ENCODE measurements at places on chromosomes 16 and 17.
A peak's percentile ranks its signal among the peaks of the same experiment; 100 is the strongest.

GRCh38 chr17:13594310-13594709 is 7.4 kb downstream of the HS3ST3A1 start:
- DNase-seq = no peak

DNA sequence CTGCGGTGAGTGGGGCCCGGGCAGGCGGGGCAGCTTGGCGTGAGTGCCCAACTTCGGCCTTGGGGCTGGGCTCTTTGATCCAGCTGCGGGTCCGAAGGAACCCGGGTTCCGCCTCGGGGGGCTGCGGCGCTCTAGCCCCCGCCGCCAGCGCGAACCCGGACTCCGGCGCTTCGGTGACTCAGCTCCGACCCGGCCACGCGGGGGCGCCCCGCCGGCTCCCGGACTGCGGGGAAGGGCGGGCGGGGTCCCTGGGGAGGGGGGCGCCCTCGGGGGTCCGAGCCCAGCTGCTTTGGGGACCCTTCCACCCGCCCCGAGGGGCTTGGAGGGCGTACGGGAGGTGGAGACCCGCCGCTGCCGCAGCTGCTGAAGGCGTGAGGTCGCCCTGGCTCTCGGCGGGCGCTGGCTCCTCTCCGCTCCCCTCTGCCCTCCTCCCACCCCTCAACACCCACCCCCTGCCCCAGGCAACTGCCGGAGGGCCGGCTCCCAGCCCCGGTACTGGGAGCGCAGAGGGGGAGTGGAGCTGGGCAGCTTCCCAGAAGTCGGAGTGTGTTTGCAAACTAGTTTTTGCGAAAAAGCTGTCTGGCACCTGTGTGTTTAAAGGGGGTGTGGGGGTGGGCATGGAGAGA is 516 bp downstream of the CPNE2 start:
- peak; percentile 74 for DNase-seq

DNA sequence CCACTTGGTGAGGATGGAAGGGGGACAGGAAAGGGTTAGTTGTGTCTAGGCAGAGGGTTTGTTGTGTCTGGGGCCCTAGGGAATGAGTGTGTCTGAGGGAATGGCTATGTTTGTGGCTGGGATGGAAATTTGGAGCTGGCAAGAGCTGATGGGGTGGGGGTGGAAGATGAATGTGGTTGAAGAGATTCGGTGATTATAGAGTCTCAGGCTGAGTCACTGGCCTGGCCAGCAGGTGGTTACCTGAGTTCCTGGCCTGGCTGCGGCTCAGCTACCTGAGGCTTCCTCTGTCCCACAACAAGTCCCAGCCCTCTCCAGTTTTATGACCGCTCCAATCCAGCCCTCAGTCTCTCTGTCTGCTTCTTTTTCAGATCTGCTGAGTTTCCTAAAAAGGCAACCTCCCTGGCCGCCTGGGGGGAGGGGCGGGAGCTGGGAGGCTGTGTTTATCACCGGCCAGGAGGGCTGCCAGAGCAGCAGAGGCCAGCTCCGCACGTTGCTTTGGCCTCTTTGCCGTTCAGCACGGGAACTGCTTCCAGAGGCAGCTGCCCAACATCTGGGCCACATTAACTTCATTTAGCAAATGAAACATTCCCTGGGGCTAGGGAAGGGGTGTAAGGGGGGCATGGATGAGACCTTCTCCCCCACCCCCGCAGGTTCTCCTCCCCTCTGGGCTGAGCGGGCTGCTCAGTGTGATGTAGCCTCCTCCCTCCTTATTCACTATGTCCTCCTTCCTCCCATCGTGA is 21.8 kb downstream of the ITGB3 start:
- DNase-seq = peak; percentile 70

- DNase-seq = no peak
Measured at GRCh38 chr17:34408439-34408838, 45.4 kb upstream of the CCL1 start.

DNA sequence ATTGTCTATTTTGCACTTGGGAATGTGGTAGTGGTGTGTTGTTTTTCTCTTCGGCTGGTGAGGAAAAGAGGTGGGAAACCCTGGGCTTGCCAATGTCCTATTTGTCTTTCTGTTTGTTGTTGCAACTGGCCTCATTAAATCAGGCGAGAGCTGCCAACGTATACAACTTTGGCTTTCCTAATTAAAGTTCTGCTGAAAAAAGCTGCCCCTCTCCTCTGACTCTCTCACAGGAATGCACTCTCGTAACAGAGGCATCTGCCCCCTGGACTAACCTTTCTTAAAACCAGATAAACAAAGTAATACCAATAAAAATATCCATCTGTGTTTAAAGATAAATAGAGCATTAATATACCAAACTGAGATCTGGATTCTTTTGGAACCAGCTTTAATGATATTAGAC is 7.8 kb downstream of the CDRT15 start:
- no peak for DNase-seq

- no peak for DNase-seq
Measured at GRCh38 chr17:4110152-4110551, 32.7 kb downstream of the ZZEF1 start.

DNA sequence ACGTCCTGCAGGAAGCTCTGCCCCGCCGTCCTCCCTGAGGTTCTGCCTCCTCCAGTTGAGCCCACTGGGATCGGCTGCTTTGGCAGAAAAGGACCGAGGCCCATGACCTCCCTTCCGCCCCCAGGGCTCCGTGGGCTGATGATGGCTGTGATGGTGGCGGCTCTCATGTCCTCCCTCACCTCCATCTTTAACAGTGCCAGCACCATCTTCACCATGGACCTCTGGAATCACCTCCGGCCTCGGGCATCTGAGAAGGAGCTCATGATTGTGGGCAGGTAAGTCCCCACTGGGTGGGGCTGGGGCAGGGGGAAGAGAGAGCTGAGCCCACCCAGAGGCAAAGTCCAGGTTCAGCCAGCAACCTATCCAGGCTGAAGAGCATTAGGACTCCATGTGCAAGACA is 61.1 kb downstream of the SLC5A11 start:
- no peak for DNase-seq

GRCh38 chr17:17119533-17119932 is 77.3 kb downstream of the MPRIP start:
- no peak for DNase-seq

GRCh38 chr16:7420079-7420478 is 87.4 kb downstream of the RBFOX1 start:
- no peak for DNase-seq

GRCh38 chr16:10918294-10919002 is 23.8 kb downstream of the DEXI start:
- peak; percentile 64 for DNase-seq

DNA sequence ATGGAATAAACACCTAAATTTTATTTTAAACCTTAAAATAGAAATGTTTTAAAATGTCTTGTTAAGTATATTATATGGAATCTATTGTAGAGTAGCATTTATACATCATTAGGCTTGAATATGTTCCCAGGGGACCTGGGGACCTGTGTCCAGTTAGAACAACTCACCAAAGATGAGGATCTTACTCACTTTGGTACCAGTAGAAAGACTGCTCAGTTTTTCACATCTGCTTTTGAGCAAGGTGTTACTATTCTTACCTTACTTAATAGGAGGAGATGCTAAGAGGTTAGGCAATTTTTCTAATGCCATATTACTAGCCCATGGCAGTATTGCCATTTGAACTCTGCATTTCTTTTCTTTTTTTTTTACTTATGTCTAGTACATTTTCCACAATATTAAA is 14.7 kb downstream of the STXBP4 start:
- DNase-seq = no peak

DNA sequence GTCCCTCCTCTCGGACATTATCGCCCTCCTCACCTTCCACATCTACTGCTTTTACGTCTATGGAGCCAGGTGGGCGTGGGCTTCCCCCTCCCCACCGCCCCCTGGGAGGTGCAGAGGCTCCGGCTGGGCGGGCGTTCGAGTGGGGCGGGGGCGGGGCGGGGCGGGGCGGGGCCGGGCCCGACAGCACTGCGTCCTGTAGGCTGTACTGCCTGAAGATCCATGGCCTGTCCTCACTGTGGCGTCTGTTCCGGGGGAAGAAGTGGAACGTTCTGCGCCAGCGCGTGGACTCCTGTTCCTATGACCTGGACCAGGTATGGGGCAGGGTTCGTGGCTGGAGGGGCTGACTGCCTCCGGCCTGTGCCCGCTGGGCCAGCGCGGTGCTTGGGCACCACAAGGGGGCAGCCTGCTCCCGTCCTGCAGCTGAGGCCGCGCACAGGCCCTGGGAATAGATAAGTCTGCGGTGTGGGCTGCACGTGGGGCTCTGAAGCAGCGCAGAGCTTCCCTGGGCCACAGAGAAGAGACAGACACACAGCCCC is 9.2 kb downstream of the PIGQ start:
- peak; percentile 67 for DNase-seq

GRCh38 chr17:69962436-69962995 is 112.5 kb upstream of the KCNJ16 start:
- DNase-seq = no peak

DNA sequence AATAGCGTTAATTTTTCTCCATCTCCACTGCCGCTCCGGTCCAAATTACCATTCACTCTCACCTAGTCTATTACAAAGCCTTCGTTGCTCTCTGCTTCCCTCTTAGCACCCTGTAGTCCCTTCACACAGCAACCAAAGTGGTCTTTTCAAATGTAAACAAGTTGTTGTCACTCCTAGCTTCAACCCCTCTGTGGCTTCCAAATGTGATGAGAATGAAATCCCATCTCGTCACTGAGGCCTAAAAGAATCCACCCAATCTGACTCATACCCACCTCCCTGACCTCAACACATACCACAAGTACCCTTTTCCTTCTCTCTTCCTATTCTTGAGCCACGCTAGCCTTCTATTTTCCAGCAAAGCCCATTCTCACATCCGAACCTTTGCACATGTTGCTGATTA is 2.2 kb upstream of the PELP1 start:
- no peak for DNase-seq

DNA sequence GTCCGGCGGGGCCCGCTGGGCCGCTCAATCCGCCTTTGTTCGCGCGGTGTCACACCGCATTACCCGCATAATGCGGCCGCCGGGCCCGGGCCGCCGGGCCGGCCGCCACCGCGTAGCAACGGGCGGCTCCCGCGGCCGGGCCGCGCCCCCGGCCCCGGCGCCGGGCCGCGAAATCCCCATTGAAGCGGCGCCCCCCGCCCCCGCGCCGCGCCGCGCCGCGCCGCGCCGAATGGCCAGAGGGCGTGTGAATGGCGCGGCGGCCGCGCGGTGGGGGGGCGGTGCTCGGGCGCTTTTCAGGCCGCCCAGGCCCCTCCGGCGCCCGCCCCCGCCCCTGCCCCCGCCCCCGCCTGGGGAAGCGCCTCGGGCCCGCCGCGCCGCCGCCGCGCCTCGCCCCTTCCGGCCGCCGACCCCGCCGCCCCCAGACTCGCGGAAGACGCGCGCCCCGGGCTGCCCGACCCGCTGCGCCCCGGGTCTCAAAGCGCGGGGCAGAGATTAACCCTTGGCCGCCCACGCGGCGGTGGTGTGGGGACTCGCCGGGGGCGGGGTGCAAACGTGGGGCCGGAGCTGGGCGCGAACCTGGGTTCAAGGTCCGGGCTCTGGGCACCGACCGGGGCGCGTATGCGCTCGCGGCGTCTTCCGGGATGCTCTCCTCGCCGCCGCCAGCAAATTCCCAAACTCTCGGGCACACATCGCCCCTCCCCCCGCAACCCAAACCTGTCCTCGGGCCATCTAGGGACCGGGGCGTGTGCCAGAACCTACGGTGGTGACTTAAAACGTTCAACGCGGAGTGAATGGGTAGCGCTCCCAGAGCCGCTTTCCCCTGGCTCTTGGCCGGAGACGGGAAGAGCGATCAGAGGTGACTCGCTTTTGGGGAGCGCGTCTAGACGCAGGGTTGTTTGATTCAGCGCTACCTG is 46.7 kb downstream of the WNT3 start:
- DNase-seq = peak; percentile 61

DNA sequence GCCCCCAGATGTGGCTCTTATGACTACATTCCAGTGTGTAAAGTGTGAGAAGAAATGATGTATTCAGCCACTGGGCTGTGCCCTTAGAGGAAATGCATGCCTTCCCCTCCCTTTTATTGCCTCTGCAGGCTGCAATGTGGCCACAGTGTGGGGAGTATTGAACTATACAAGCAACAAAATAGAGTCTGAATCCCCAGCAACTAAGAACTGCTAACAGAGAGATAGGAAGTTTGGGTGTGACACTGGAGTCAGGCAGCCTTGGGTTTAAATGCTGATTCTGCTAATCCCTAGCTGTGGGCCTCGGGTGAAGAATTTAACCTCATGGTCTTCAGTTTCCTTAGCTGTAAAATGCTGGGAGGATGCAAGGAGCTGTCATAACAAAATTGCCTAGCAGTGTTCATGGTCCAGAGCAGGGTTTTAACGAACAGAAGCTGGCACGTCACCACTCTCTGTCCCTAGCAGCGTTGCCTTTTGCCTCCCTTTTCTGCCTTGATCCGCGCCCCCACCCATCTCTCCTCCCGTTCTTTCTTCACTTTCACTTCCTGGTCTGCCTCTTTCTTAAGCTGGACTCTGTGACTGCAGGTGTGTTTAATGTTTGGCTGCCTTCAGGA is 50.3 kb downstream of the KPNA2 start:
- no peak for DNase-seq

- DNase-seq = no peak
Measured at GRCh38 chr16:53817117-53817755, 113.3 kb downstream of the FTO start.

DNA sequence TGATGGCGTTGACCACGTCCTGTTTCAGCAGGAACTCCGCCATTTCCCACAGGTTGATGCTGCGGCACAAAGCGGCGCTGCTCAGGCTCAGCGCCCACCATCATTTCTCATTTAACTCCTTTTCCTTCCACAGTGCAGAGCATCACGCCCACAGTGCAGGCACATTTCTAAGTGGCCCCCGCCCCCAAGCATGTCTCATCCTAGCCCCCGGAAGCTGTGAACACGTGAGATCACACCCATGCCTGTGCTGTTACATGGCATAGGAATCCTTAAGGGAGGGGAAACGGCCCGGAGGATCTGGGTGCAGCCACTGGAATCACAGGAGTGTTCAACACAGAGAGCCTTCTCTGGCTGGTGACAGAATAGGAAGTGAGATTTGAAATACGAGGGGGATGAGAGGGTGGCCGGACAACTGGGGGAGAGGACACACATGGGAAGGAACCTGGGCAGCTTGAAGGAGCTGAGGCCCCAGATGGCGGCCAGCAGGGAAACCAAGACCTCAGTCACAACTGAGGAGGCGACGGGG is 4.7 kb downstream of the NAGPA start:
- no peak for DNase-seq

DNA sequence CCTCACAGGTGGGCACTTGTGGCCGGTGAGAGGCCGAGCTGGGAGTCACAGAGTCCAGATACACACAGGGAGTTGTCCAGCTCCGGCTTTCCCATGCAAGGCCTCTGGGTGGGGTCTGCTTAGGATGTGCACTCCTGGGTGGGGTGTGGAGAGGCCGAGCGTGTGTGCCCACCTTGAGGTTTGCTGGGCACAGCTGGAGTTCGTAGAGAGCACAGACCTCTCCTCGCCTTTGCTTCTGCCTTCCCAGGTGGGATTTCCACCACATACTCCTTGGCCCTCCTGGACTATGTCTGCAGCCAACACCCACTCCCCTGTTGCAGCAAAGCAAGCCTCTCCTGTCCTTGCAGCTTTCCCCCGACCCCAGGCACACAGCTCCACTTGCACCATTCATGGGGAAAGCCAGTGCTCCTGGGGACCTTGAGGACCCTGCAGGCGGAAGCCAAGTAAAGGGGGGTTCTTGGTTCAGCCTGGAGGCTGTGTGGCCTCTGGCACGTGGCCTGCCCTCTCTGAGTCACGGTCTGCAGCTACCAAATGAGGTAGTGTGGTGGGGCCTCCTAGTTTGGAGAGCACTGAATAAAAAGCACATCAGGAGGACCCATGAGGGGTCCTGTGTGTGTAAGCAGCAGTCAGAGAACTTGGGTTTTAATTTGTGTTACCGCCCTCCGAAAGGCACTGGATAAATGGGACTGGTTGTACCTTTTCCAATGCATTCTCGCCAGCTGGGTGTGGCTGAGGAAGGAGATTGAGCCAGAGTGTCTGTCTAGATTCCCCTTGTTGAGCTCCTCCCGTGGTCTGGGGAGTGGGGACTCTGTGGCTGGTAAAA is 31.5 kb downstream of the MPRIP start:
- no peak for DNase-seq

GRCh38 chr17:32386844-32387243 is 36.9 kb downstream of the ZNF207 start:
- no peak for DNase-seq
